ENCODE measurements at places on chromosomes 5 and 9.

- DNase-seq: no peak
Measured at GRCh38 chr5:164052536-164053093, 547.2 kb downstream of the MAT2B start.

DNA sequence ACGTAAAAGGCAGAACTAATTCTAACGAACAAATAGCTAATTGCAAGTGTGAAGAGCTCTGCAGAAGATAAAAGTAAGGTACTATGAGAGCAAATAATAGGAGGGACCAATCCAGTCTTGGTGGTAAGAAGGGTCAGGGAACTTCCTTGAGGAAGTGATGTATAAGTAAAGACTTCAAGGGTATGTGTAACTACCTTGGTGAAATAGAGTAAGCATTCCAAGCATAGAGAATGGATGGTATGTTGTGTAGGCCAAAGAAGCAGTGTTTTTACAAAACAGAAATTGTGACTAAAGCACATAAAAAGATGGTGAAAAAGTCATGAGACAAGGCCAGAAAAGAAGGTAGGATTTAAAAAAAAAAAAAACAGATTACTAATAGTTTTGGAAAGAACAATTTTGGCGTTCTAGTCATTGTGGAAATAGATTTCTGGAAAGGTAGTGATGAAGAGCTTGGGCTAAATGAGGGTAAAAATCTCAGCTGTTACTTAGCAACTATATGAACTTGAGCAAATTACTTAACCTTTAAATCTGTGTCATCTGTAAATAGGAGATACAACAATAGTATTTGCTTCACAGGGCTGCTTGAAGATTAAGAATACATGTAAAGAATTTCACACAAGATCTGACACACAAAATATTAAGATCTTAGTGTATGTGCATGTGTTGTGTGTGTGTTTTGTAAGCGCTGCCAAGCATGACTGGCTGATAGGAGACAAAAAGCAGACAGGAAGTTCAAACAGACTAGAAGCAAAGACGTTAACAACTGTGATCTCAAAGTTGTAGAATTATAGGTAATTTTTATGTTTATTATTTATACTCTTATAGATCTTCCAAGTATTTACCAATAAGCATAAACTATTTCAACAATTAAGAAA, 73.5 kb downstream of the NR6A1 start:
- no peak for DNase-seq

DNA sequence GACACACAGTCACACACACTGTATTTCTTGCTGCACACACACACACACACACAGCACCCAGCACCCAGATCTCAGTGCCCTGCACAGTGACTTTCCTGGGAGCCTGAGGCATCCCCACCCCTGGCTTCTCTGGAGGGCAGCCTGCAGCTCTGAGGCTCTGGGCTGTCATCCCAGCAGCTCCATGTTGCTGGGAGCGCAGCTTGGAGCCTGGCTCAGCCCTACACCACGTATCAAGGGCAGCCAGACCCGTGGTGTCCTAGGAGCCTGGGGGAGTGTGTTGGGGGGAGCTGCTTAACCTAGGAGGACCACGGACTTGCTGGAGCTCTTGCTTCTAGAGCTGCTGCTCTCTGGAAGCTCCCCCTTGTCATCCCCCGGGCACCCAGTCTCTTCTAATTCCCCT, 5.2 kb downstream of the IER5L start:
- DNase-seq: no peak

- DNase-seq: no peak
Measured at GRCh38 chr5:19608444-19609002, 379.5 kb downstream of the CDH18 start.

GRCh38 chr9:27933210-27934025, 360.1 kb upstream of the C9orf72 start:
- DNase-seq: no peak

- DNase-seq: no peak
Measured at GRCh38 chr5:71483355-71483754, 27.9 kb downstream of the BDP1 start.

DNA sequence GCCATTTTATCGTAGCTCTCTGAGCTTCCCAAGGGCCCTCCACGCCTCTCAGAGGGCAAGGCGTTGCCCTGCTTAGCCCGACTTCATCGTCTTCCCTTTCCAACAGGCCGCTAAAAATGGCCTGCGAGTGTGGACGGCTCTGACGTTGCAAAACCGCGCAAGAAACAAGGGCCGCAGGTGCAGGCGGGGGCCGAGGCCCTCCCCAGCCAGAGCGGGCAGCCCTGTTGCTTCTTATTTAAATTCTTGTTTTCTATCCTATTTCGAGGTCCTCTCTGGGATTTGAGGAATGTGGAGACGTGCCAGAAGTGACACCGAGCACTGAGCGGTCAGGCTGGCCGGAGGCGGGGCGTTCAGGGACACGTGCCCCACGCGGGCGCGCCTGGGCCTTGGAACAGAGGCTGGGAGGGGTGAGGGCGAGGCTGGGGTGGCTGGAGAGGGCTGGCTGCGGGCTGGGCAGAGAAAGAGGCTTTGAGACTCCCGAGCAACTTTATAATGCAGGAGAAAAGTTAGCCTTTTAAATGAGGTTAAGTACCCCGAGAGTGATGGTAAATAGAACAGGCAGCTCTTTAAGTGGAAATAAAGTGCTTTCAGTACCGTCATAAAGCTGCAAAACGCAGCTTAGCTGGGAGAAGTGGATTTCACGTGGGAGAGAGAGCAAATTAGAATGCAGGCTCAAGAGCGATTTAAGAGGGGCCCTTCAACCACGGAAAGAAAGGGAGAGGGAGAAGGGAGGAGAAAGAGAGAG, 243.6 kb downstream of the AUH start:
- DNase-seq: no peak

DNA sequence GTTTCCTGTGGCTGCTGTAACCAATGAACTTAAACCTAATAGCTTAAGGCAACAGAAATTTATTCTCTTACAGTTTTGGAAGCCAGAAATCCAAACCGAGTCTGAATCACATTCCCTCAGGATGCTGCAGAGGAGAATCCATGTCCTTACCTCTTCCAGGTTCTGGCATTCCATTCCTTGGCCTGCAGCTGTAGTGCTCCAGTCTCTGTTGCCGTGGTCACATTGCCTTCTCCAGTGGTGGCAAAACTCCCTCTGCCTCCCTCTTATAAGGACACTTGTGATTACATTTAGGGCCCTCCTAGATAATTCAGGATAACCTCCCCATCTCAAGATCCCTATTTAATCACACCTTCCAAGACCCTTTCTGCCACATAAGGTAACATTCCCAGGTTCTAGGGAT, 88.7 kb upstream of the SHB start:
- no peak for DNase-seq

DNA sequence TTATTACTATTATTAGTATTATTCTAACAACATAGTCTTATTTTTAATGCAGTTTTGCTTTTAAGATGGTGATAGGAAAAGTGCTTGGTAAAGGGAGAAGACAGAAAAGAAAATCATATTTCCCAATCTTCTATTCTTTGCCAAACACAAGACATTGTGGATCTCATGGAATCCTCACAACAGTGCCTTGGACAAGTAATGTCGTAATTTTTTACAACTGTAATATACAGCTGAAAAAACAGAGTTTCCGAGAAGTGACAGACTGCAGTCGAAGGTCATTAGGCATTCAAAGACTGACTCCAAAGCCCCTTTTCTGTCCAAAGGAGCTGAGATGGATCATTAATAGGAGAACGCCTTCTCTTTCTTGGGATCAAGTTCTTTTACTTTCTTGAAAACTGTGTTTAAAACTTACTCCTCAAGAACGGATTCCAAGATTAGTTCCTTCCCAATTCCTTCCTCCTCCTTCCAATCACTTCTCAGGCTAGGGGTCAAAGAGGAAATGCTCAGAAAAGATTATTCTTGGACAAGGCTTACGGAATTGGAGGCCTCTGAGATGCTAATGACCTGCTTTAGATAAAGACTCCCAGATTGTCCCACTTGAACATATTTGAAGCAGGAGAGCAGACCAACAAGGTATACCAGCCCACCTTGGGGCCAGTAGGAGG, 24.3 kb upstream of the TRIM32 start:
- no peak for DNase-seq

DNA sequence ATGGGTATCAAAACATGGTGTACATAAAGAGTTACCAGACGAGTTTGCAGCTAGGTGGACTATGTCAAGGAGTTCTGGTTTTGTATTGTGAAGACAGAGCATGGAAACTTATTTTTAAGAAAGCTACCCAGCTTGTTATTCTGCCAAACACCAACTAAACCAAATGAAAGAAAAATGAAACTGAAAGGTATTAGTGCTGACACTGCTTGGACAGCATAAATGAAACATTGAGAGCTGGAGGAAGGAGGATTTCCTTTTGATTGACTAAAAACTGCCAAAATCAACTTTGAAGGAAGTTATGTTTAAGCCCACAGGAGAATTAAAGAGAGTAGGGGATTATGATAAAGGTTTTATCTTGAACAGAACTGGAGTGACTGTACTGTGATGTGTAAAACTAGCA, 766.2 kb downstream of the PTPRD start:
- no peak for DNase-seq

DNA sequence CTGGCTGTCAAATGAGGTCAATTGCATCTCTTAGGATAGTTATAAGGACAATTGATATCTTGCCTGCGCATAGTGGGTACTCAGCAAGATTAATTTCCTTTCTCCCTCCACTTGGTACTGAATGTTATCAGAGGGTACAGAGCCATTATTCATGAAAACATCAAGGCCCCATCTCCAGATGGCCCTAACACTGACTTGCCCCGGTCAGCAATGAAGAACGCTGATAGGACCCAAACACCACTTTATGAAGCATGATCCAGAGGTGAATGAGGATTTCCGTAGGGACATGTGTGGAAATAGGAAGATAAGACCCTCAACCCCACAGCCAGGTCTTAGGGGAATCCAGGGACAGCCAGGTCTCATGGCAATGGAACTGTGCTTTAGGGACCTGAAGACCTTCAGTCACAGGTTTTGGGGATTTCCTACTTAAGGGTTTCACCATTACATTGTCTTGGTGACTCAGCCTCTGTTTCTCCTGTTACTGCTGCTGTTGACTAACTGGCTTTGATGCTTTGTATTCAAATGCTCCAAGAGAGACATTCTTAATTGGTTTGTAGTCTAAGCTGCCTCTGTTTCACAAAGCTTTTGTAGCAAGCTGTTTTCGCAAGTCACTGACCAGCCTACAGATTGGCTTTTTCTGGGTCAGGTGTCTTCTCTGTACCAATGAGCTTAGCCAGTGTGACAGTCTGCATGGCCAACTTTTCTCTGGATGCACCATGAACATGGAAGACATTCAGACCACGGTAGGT, 35.3 kb upstream of the IQGAP2 start:
- no peak for DNase-seq

GRCh38 chr9:137266585-137267453, 10.7 kb upstream of the TOR4A start:
- no peak for DNase-seq

- DNase-seq: no peak
Measured at GRCh38 chr9:79233542-79233941, 338.2 kb upstream of the TLE4 start.

DNA sequence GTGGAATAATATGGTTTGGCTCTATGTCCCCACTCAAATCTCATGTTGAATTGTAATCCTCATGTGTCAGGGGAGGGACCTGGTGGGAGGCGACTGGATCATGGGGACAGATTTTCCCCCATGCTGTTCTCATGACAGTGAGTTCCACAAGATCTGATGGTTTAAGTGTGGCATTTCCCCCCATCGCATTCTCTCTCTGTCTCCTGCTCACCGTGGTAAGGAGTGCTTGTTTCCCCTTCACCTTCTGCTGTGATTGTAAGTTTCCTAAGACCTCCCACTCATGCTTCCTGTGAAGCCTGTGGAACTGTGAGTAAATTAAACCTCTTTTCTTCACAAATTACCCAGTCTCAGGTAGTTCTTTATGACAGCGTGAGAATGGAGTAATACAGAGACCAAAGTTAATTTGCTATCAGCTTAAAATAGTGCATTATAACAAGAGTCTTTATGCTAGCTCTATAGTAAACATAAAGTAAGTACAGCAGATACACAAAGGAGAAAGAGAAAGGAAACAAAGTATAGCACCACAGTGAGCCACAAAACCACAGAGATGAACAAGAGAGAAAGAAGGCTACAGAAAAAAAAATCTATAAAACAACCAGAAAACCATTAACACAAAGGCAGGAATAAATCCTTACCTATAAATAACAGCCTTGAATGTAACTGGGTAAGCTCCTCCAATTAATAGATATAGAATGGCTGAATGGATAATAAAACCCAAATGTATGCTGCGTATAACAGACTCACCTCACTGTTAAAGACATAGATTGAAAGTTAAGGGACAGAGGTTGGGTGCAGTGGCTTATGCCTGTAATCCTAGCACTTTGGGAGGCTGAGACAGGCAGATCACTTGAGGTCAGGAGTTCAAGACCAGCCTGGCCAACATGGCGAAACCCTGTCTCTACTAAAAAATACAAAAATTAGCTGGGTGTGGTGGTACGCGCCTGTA, 39.7 kb downstream of the RAPGEF6 start:
- peak; percentile 14 for DNase-seq

DNA sequence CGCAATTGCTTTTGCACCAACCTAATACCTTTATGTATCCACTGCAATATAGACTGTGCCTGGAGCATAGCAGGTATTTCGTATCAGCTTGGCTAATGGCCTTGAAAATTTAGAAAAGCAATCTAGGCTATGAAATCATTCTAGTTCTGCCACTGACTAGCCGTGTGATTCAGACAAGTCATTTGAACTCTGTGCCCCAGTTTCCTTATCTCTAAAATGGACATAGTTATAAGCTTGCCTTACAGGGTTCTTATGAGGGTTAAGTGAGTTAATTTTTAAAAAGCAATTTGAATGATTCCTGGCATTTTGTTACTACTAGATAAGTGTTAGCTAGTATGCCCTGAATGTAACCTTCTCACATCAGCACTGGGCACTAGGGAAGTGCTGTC, 80.5 kb upstream of the PUM3 start:
- no peak for DNase-seq

DNA sequence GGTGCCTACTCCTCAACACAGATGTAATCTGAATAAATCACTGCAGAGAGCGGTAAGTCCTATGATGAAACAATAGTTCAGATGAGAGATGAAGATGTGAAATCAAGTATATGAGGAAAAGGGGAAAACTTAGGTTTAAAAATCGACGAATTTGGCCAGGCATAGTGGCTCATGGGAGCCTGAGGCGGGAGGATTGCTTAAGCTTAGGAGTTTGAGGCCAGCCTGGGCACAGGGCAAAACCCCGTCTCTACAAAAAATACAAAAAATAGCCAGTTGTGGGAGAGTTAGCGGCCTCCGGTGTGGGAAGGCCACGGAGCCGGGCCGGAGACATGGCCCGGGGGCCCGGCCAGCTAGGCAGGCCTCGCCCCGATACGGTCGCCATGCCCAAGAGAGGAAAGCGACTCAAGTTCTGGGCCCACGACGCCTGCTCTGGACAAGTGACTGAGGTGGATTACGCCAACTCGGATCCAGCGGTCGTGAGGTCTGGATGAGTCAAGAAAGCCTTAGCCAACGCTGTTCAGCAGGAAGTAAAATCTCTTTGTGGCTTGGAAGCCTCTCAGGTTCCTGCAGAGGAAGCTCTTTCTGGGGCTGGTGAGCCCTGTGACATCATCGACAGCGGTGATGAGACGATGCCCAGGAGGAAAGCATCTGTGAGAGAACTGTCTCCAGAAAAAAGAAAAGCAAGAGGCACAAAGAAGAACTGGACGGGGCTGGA, 62.8 kb upstream of the SUB1 start:
- peak; percentile 63 for DNase-seq

GRCh38 chr9:7578951-7579350, 220.6 kb downstream of the DMAC1 start:
- no peak for DNase-seq
